ENCODE measurements at places on chromosomes 4 and X. TPM values are rescaled to one million over a fixed set of nuclear protein-coding genes. Genes with fewer than 3 reads are reported as not detected.

- DNase-seq = no peak
- H3K36me3 ChIP-seq = no peaks in the 10 kb centered on the region
- H3K27ac ChIP-seq = no peak overlapping the region
- H3K4me3 ChIP-seq = no peak overlapping the region
- H3K4me1 ChIP-seq = no peaks in the 10 kb centered on the region
Measured at GRCh38 chr4:1398681-1399507, 7.3 kb downstream of the NKX1-1 start.

DNA sequence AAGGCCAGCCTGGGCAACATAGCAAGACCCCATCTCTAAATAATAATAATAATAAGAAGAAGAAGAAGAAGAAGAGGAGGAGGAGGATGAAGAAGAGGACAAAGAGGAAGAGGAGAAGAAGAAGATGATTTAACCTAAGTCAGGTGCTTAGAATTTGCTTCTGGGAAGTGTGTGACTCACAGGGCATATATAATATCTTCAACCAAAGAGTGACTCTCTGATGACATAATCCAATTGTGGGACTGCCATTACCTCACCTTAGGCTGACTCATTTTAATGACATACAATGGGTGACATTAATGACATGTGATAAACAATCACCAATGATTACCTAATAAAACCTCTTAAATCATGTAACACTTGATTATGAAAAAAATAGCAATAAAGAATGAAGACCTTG is 32.7 kb upstream of the MBTPS2 start:
- H3K4me3 ChIP-seq = no peak overlapping the region
- H3K27me3 ChIP-seq = no peaks in the 10 kb centered on the region
- no peaks in the 10 kb centered on the region for H3K36me3 ChIP-seq
- H3K4me1 ChIP-seq = no peaks in the 10 kb centered on the region
- DNase-seq = no peak

DNA sequence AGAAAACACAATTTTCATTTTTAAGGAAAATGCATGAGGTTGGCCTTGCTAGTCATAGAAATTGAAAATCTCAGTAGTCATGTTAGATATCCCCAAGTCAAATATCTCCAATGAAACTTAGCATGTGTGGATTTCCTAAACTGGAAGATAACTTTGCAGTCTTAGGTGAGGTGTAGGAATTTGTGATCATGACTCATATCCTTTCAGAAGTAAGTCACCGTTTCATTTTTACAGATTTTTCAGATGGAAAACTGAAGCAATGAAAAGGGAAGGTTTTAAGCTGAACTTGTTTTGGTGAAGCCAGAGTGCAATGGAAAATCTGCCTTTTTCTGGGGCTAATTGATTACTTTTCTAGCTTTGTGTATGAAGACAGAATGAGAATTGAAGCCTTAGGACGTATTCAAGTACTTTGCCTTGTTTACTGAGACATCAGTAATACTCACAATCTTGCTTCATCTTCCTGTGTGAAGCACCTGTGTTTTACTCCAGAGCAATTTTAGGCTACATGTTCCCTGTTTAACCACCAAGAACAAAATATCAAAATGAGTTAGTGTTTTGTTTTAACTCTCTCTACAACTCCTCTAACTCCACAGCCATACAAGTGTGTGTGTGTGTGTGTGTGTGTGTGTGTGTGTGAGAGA is 1662.8 kb upstream of the ADGRL3 start:
- H3K4me3 ChIP-seq = no peak overlapping the region
- no peak overlapping the region for H3K27ac ChIP-seq
- DNase-seq = no peak
- H3K4me1 ChIP-seq = no peaks in the 10 kb centered on the region

- no peaks in the 10 kb centered on the region for H3K27me3 ChIP-seq
- no peak for DNase-seq
- no peaks in the 10 kb centered on the region for H3K36me3 ChIP-seq
- no peak overlapping the region for H3K4me3 ChIP-seq
- H3K4me1 ChIP-seq = no peaks in the 10 kb centered on the region
Measured at GRCh38 chr4:136277741-136278140, 1254.6 kb downstream of the PCDH18 start.

GRCh38 chr4:36568575-36568974 is 287.2 kb downstream of the DTHD1 start:
- no peak overlapping the region for H3K27ac ChIP-seq
- no peak for DNase-seq
- no peaks in the 10 kb centered on the region for H3K27me3 ChIP-seq
- H3K4me3 ChIP-seq = no peak overlapping the region
- H3K4me1 ChIP-seq = no peaks in the 10 kb centered on the region
- no peaks in the 10 kb centered on the region for H3K36me3 ChIP-seq

DNA sequence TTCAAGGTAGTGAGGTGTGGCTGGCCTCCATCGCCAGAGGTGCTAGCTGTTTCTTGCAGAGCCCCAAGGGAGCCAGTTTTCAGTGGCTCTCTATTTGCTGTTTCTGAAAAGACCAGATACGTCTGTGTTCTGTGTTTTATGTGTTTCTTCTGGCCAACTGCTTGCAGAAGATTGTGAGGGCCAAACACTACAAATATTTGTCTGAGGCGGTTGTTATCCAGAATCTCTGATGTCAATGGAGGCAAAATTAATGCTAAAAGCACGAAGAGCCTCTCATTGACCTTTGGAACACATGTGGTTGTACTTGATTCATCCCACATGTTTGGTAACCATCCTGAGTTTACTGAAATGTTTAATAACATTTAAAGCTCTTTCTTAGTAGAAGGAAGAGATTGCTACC is 113.9 kb downstream of the CT47B1 start:
- H3K4me3 ChIP-seq = no peak overlapping the region
- H3K27ac ChIP-seq = no peak overlapping the region
- no peaks in the 10 kb centered on the region for H3K36me3 ChIP-seq
- H3K4me1 ChIP-seq = no peaks in the 10 kb centered on the region
- no peak for DNase-seq

GRCh38 chr4:10196191-10196590 is 79.6 kb upstream of the WDR1 start:
- no peak overlapping the region for H3K4me3 ChIP-seq
- no peak overlapping the region for H3K27ac ChIP-seq
- no peaks in the 10 kb centered on the region for H3K36me3 ChIP-seq
- no peak for DNase-seq
- no peaks in the 10 kb centered on the region for H3K4me1 ChIP-seq

DNA sequence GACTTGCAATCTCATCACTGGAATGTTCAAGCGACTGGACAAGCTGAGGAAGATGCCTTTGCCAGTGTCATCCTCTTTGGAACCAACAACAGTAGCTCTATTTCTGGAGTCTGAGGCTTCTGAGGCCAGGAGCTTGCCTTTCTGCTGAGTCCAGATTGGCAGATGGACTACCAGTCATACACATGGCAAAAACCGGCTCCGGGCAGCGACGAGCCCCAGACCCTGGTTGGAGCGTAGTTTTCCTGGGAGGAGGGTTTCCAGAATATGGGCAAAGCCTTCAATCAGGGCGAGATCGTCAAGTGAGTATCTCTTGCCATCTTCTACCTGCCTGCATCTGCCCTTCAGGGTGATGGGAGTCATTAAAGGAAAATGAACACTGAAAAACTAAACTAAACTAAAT is 807.9 kb downstream of the C4orf33 start:
- H3K4me1 ChIP-seq = no peaks in the 10 kb centered on the region
- no peaks in the 10 kb centered on the region for H3K27me3 ChIP-seq
- H3K4me3 ChIP-seq = no peak overlapping the region

GRCh38 chr4:66028668-66029067 is 358.4 kb upstream of the EPHA5 start:
- no peaks in the 10 kb centered on the region for H3K27me3 ChIP-seq
- H3K4me3 ChIP-seq = no peak overlapping the region
- H3K36me3 ChIP-seq = no peaks in the 10 kb centered on the region
- DNase-seq = no peak

GRCh38 chr4:96293806-96294205 is 453.9 kb downstream of the PDHA2 start:
- H3K4me3 ChIP-seq = no peak overlapping the region
- H3K36me3 ChIP-seq = no peaks in the 10 kb centered on the region
- DNase-seq = peak; percentile 13
- H3K27me3 ChIP-seq = no peaks in the 10 kb centered on the region

GRCh38 chr4:113433536-113434246 is 327.8 kb downstream of the CAMK2D start:
- H3K36me3 ChIP-seq = no peaks in the 10 kb centered on the region
- H3K4me1 ChIP-seq = peaks cover 6% of the 10 kb centered on the region
- no peaks in the 10 kb centered on the region for H3K27me3 ChIP-seq
- no peak overlapping the region for H3K27ac ChIP-seq
- no peak overlapping the region for H3K4me3 ChIP-seq

The IL3RA gene
- 0.53 TPM for total RNA-seq

The FGFR3 gene
- total RNA-seq = 0.67 TPM

The FGA gene
- not detected for total RNA-seq

The HTR2C gene
- not detected for total RNA-seq

The CLIC2 gene
- 0.81 TPM for total RNA-seq

The TMEM156 gene
- 19.3 TPM for total RNA-seq

The DDX60 gene
- total RNA-seq = 33.1 TPM

The UGT2B15 gene
- total RNA-seq = not detected

The RAB33A gene
- total RNA-seq = 9.7 TPM

The MGAT4D gene
- not detected for total RNA-seq

The PAGE5 gene
- 0.69 TPM for total RNA-seq
